Effector memory CD4-positive, alpha-beta T cell (primary cell): ENCODE measurements at places on chromosomes 2 and 18.

DNA sequence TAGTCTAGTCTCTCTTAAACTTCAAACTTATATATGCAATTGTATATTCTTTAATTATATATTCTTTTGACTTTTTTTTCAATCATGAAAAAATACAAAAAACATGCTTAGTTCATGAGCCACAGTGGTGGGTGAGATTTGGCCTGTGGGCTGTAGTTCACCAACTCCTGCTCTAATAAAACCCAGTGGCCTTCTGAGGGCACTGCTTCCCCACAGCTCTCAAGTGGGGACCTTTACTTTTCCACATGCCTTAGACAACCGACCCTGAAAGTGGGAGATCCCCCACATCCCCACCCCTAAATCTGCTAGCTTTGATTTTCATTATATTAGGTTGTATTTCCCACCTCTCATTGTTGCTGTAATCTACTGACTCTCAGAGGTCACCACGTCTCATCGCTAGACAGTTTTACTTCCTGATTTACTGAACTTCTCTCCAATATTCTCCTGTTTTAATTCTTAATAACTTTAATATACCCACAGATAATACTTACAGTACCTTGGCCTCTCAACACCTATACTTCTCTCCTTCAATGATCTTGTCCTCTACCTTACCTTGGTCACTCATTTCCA is 57.3 kb downstream of the ROCK1 start:
- no peak for DNase-seq

DNA sequence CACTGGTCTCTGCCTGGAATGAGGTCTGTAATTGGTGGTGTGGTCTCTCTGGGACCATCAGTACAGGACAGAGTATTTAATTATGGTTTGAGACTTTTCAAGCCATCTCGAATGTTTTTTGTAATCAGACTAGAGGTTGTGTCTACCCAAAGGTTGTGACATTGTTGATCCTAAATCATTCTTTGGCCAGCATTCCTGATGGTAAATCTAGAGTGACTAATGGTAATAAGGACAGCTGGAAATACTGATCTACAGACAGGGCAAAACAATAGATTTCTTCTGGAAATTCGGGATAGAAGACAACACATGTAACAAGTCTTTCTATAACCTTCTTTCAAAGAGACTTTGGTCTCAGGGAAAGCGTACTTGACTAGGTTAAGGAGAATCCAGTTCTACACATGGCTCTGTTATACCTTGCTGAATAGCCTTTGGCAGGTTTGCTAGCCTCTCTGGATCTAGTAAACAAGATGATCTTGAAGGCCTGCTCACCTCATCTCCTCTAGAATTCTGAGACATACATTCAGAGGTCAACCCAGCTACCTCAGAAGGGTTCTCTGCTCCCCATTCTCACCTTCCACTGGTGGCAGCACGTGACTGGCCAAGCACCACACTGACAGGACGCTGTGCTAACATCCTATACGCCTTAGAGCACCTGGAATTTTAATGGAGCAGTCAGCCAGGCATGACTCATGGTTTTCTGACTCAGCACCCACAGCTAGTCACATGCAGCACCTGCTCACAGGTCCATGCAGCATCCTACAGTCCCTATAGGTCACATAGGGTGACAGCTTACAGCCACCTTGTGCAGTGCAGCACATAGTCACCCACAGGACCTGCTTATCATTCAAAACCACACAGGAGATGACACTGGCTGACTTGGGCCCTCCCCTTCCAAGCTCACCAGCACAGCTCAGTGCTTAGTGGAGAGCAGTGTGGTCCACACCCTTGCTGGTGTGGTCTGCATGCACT is 12.2 kb downstream of the PLB1 start:
- no peak for DNase-seq

DNA sequence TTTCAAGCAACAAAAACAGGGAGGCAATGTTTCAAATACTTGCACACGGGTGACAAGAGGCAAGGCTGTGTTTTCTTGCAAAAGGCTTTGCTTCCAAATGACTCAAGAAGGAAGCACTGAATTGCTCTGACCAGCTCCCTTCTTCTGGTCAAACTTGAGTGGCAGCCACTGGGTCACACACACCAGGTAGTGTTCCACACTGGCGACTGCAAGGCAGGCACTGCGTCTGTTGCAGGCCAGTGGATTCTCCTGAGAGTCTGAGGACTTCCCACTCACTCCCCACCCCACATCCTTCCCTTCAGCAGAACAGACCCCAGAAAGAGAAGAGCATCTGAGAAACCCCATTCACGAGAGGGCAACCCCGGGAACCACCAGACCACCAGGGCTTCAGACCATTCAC is 19.8 kb downstream of the PARD6G start:
- DNase-seq, result no peak

- DNase-seq, result no peak
These were observed 137.9 kb downstream of the PAX3 start for GRCh38 chr2:222160944-222161343.

DNA sequence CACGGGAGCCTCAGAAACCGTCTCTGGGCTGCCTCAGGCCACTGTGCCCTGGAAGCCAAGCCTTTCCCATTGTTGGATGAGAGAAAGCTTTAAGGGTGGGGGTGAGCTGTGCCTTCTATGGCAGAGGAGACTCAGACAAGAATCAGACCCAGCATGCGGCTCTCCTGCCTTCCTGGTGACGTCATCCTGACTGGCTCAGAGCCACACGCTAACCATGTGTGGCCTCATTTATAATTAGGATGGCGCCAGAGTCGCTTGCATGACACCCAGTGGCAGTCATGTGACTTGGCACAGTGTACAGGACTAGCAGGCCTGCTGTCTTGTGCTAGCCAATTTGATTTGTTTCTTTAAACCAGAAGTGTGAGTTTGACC is 99.1 kb downstream of the SH3BP4 start:
- no peak for DNase-seq

- no peak for DNase-seq
These were observed 126.8 kb downstream of the PXDN start for GRCh38 chr2:1617425-1618021.

GRCh38 chr18:60987963-60988362 is 345.3 kb upstream of the CDH20 start:
- no peak for DNase-seq
